ENCODE measurements at places on chromosomes 3 and 15. TPM values are rescaled to one million over a fixed set of nuclear protein-coding genes. Genes with fewer than 3 reads are reported as not detected.
A peak's percentile ranks its signal among the peaks of the same experiment; 100 is the strongest.

GABRR3 gene
- total RNA-seq, result not detected

FOXB1 gene
- not detected for total RNA-seq

DNA sequence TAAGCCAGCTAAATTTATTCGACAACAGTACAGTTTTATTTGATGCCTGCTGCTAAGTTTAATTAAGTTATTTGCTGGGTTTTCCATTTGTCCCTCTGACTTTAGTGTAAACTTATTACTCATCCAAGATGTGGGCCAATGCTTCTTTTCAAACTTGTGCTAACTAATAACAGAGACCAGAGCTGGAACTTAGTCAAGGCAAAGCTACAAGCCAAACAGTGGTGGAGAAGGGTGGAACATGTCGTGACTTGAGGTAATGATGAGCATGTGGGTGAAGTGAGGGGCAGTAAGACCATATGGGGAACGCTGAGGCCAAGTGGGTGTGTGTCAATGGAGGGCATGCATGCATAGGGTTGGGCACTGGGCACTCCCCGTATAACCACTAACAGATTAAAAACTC, 63.9 kb downstream of the NMD3 start:
- DNase-seq, result no peak

DNA sequence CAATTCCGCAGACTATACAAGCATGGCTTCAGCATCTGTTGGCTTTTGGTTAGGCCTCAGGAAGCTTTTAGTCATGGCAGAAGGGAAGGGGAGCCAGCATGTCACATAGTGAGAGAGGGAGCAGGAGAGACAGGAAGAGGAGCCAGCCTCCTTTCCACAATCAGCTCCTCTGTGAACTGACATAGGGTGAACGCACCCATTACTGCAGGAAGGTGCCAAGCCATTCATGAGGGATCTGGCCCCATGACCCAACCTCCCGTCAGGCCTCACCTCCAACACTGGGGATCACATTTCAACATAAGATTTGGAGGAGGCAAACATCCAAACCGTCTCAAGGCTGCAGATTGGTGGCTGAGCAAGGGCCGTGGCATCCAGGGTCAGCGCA, 106.3 kb downstream of the LRRK1 start:
- no peak for DNase-seq

HYAL2 gene
- total RNA-seq, result 42.2 TPM

SLC6A1 gene
- total RNA-seq, result not detected

DNA sequence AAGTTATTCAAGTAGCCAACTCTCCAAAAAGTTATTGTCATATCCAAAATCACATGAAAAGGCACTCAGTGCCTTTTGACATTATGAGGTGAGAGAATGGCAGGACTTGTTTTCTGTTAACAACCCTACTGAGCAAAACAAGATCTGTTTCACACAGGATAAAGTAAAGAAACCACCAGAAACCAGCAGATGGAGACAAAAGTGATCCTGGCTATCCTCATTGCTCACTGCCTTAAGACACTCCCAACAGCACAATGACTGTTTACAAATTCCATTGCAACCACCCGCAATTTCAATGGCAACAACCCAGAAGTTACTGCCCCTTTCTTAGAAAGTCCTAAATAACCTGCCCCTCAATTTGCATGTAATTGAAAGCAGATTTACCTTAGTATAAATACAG, 352.6 kb upstream of the NDN start:
- no peak for DNase-seq

GRCh38 chr3:38119821-38120692, 16.9 kb downstream of the ACAA1 start:
- DNase-seq, result no peak

DNA sequence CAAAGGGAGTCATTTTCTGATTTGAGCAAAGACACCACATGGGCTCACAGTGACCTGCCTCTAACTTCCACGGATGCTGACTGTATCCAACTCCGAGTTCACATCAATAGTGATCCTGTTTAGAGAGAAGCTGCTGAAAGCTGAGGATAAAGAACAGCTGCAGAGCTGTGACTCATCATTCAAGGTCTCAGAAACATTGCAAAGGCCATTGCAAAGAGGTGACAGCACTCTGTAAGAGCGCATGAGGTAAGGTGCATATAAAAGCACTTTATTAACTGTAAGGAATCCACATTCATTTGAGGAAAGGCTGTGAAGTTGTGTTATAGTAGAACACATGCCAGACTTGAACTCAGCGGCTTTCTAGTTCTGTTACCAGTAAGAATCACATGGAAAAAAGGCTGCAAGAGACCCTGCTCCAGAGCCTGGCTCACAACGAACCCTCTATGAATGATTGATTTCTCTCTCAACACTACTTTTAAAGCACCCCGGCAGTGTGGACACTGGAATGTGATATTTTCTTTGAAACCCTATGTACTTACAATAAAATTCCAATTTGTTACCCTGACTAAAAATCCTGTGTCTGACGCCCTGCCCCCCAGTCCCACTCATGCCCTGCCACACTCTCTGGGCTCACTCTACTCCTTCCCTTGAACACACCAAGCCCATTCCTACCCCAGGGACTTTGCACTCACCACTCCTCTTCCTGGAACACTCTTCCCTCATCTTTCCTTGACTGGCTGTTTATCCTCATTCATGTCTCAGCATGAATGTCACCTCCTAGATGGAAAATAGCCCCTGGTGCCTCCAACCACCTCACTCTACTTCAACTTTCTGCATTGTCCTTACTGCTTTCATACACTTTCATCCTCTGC, 111.2 kb downstream of the LSM3 start:
- DNase-seq, result peak; percentile 80

- DNase-seq, result no peak
Measured at GRCh38 chr15:75042730-75043508, 19.5 kb downstream of the PPCDC start.

CLEC3B gene
- 2.4 TPM for total RNA-seq
